IPS DF 19.7 (cell line): ENCODE measurements at places on chromosomes 6 and 20.

DNA sequence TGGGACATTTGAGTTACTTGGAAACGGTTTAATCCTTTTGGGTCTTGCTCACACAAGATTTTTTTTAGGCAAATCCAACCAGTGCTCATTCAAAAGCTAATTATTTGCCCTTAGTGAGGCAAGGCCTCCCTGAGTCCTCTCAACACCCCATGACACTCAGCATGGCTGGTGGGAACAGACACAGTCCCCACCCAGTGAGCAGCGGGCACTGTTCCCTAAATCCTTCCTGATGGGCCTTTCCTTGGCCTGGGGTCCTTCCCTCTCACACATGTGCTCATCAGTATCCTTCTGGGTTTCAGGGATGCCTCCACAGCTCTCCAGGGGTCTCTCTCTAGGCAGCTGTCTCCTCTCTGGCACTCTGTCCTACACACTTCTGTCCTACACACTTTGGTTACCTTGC lies 28.0 kb downstream of the PLAGL2 start:
- DNase-seq = no peak

DNA sequence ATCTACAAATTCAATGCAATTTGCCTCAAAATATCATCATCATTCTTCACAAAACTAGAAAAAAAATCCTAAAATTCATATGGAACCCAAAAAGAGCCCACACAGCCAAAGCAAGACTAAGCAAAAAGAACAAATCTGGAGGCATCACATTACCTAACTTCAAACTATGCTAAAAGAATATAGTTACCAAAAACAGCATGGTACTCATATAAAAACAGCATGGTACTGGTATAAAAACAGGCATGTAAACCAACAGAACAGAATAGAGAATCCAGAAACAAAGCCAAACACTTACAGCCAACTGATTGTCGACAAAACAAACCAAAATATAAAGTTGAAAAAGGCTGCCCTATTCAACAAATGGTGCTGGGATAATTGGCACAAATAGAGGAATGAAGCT lies 278.1 kb downstream of the TPBG start:
- no peak for DNase-seq

- no peak for DNase-seq
Observed at GRCh38 chr6:159981403-159982245, 12.7 kb downstream of the IGF2R start.

GRCh38 chr6:34079899-34080298 lies 66.0 kb downstream of the GRM4 start:
- DNase-seq = no peak

DNA sequence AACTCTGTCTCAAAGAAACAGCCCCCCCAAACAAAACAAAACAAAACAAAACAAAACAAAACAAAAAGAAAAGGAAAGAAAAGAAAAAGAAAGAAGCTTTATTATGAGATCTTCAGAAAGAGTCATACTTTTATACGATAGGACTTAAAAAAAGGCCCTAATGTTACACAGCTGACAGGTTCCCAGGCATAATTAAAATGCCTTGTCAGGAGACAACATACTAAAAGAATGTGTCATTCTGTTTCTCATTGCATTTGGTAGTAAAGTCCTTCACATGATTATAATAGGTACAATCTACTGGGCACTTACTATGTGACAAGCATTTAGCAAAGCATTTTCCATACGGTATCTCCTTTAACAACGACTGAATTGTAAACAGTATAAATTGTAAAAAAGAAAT lies 36.4 kb upstream of the RPN2 start:
- no peak for DNase-seq

DNA sequence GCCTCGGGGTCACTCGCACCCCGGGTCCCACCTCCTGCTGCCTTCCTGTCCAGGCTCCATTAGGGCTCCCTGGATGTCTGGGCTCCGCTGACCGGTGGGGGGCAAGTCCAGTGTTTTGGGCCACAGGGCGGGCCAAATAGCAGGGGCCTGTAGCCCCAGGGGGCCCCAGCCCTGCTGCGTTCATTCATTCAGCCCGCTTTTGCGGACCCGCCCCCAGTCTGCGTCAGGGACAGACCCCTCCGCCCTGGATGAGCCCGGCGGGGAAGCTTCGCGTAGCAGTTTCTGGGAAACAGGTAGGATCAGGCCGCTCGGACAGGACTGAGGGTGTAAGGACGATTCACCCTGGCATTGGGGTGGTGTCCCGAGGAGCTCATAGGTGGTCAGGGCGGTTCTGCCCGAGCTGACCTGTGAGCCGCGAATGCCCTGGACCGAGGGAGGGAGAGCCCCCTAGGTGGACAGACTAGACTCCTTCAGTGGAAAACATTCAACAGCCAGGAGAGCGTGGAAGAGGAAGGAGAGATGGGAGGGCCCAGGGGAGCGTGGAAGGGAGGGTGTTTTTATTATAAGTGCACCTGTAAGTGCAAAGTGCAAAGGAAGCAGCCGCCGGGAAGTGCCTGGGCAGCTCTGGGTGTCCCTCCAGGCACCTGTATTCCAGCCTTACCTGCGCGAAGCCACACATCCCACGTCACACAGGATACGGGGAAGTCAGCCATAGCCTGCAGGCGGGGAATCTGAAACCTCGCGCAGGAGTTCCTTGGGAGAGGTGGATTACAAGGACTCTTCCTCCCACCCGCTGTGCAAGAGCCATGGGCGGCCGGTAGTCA lies 662 bp downstream of the ENTPD6 start:
- DNase-seq = no peak

GRCh38 chr6:14739827-14740226 lies 506.0 kb upstream of the JARID2 start:
- DNase-seq = no peak

GRCh38 chr20:21562656-21563055 lies 48.8 kb upstream of the NKX2-2 start:
- DNase-seq = no peak

DNA sequence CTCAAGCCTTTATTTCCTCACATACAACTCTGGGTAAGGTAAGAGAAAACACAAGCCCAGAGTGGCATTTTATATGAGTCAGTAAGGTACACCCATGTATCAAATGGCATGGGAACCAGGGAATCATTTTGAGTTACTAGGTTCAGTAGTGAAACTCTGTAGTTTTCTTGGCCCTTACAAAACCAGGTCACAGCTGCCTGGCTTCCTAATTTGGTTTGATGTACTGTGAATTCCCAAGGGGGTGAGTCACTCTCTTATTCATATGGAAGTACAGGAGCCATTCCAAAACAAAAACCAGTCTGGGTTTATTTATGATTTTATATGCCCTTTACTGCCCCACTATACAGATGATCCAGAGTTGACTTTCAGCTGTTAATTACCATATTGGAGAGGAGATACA lies 70.7 kb downstream of the PDE7B start:
- peak; percentile 59 for DNase-seq

DNA sequence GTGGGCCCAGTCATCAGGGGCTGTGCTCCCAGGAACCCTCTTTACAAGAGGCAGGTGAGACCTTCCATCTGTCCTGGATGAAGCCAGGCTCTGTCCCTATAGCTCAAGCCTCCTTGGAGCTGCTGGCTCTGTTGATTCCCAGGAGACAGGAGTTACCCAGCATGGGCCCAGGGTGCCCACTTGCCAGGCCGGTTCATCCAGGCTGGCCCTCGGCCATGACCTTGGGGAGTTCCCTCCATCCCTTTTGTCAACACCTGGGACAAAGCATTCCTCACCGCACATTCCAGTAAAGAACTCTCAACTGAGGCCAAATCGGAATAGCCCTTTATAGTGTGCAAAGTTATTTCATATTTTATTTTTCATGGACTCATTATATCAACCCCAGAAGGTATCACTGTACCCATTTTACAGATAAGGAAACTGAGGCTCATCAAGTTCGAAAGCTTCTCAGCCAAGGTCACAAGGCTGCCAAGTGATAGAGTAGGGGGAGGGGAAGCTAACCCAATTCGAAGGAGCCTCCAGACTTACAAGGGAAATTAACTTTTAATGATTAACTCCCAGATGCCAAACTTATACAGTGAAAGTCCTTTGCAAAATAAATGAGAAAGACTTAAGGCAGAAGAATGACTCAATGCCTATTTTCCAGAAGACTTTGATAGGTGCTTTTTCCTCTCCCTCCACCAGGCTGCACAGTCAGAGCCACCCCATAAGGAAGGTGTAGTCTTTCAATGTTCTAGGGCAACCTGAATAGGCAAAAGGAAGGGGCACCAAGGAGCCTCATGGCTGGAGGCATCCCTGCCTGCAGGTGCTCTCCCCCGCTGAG lies 18.5 kb downstream of the SDC4 start:
- DNase-seq = no peak

DNA sequence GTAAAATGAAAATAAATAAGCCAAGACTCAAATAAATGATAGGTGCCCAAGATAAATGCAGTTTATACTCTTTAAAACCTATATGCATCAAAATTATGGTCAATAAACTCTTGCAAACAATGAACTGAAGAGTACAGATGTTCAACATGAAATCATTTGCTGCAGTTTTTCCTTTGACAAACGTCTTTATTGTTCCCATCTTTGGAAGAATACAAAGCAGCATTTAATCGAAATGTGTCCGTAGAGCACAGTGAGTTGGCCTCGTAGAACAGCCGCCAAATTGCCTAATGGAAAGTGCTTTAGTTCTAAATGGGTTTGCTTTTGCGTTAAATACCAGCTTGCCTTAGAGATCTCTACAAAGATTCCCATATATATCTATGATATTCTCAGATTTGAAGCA lies 447.4 kb downstream of the PKHD1 start:
- no peak for DNase-seq

GRCh38 chr20:31674895-31675827 lies 37.4 kb downstream of the COX4I2 start:
- DNase-seq = no peak

DNA sequence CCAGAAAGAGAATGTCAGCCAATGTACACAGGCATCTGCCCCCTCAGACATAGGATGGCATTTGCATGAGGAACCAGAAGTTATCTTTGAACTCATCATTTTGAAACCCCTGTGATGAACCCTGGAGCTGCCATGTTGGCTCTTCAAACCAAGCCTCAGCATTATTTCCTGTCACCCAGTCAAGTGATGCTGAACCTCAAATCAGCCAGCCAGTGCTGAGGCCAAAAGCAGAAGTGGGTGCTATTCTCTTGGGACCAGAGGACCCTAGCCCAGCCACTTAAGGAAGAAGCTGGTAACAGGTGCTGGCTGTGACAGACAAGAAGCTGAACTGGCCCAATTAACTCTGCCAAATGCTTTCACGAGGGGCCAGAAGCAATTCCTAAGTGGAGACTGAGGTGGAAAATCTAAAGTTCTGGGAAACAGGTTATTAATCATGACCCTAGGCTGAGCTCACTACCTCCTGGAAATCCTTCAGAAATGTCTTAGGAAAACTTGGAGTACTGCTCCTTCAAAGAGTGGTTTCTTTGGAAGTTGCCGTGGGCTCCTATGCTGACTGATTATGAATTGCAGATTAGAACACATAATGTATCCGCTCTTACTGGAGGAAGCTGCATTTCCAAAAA lies 4.0 kb downstream of the PKIG start:
- no peak for DNase-seq

DNA sequence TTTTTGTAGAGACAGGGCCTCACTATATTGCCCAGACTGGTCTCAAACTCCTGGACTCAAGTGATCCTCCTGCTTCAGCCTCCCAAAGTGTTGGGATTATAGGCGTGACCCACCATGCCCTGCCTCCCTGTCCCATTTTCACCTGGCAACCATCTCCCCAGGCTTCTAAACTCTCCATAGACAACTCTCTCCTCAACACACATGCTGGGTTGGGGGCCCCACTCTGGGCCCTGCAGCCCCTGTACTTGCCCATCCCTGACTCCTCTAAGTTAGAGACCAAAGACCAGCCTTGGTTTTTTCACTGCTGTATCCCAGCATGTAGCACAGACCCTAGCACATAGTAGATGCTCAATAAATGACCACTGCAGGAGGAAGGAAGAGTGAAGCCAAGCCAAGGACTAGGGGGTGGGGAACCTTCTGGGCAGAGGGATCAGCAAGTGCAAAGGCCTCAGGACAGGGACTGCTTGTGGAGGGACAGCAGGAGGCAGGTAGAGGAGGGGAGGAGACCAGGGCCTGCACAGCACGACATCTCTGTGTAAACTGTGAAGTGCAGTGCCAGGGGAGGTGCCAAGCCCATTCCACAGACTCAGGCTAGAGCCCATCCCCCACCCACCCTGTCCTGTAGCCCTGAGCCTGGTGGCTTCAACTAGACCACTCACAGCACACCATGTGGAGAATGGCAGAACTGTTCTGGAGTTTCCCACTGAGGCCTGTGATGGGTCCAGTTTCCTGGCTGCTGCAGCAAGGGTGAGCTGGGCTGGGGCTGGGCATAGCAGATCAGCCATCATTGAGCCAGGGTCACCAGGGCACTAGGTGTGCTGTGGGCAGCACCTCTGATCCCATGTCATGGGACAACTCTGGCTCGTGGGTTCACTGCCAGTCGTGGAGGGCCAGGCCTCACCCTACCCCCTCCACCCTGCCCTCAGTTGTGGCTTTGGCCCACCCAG lies 3.4 kb upstream of the SRC start:
- DNase-seq = no peak

GRCh38 chr6:121157906-121158305 lies 176.4 kb downstream of the TBC1D32 start:
- no peak for DNase-seq

GRCh38 chr6:36856277-36856676 lies 17.0 kb upstream of the CPNE5 start:
- no peak for DNase-seq

DNA sequence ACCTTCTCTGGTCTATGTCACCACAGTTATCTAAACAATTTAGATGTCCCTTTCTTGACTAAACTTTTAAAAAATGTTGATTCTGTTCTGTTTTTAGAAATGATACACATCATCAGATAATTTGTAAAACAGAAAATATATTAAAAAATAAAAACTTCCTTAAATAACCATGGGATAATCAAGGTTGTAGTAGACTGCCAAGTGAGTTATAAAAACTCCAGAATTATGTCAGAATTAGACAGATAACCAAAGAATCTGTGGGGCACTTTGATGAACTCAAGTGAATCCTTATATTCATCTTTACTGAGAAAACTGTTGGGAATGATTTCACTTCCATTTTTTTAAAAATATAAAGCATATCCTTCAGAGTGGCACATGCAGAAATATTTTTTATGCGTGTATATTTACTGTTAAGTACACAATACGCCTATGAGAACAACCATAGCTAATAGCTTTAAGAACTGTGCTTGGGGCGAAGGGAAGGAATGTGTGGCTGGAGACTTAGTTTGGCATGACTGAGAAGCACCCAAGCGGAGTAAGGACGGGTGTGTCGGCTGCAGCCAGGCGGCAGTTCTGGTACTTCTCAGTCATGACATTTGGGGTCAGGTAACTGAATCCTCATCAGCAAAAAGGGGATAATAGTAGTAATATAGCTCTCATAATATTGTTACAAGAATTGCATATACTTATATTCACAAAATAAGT lies 604.7 kb upstream of the CITED2 start:
- DNase-seq = no peak

- no peak for DNase-seq
Observed at GRCh38 chr6:8889514-8889913, 454.2 kb upstream of the SLC35B3 start.
